NB4 (cell line): ENCODE measurements at places on chromosomes 3 and 15.

DNA sequence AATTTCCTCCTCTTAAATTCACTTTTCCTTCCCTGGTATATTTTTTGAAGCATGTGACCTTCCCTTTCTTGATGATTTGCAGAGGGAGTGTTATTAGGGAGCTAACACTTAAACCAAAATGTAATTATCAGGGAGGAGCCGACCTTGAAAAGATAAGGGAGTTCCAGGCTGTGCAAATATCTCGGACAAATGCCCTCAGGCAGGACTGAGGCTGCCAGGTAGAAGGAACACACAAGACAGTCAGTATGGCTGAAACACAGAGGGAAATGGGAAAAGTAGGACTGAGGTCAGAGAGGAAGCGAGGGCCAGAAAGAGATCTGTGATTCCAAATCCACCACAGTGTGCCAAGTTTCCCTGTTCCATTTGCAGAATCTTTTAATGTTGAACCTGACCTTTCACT, 221.0 kb downstream of the CNTN3 start:
- no peak for DNase-seq

DNA sequence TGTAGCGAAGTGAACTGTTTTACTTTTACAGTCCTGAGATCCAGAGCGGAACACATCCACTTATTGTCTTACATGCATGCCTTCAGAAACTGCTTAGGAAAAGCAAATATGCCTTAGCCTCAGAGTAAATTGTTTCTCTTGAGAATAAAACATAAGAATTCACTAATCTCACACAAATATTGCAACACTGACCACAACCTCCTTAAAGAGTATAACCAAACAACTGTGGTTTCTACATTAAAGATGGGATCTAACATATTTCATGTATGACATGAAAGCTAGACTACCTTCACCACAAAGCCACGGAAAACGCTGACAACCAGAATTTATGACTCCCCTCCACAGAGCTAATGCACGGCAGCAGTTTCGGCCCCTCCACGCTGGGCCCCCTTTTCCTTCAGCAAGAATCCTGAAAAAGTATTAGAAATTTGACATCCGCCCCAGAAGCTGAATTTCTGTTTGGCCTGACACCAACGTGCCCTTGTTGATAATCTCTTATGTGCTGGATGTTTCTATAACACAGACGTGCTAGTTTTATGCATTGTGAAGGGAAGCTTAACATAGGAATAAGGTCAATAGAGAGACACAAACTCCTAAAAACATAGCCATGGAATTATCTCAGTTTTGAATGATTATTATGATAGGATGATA, 84.6 kb downstream of the GREM1 start:
- peak; percentile 43 for DNase-seq

DNA sequence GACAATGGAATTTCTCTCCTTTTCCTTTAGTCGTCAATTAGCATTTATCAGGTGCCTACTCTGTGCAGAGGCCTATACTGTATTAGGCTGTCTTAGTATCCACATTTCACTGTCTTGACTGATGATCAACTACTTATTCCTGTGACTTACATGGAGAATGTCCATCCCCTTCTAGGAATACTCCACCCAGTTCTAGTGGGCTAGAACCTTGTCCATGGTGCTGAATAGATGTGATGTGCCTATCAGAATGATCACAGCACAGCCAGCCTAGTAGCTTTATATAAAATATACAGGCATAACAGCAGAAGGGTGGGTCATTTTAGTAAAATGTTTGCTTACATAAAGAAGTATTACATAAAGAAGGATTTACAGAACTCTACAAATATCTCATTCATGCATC, 621.4 kb downstream of the PDCD6IP start:
- DNase-seq, result peak; percentile 13

DNA sequence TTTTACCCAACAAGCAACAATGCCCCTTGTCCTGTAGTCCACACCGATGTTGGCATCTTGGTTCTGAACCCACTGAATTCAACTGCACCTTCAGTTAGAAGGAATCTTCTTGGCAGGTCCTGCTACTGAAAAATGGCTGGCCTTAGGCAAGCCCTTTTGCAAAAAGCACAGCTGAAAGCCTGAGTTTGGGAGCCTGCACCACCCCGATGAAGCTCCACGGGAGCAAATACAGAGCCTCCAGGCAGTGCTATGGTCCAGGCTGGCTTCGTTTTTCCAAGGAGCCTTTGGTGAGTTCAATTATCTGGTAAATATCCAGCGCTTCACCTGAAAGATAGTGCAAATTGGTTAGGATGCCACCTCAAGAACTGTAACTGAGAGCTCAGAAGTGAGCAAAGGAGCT, 18.1 kb downstream of the POLG start:
- DNase-seq, result no peak

DNA sequence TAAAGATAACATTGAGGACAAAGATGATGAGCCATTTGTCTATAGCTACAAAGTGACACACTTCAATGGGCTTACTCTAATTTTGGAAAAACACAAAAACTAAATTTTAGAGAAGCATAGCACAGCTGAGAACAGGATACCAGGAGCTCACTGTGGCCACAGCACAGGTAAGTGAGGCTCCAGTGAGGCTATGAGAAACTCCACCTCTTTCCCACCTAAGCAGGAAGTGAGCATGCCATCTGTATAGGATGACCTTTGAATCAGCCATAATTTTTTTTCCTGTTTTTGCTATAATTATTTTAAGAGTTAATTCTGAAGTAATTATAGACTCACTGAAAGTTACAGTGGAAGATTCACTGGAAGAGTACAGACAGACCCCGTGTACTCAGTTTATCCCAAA, 82.1 kb upstream of the DCLK3 start:
- DNase-seq, result no peak

DNA sequence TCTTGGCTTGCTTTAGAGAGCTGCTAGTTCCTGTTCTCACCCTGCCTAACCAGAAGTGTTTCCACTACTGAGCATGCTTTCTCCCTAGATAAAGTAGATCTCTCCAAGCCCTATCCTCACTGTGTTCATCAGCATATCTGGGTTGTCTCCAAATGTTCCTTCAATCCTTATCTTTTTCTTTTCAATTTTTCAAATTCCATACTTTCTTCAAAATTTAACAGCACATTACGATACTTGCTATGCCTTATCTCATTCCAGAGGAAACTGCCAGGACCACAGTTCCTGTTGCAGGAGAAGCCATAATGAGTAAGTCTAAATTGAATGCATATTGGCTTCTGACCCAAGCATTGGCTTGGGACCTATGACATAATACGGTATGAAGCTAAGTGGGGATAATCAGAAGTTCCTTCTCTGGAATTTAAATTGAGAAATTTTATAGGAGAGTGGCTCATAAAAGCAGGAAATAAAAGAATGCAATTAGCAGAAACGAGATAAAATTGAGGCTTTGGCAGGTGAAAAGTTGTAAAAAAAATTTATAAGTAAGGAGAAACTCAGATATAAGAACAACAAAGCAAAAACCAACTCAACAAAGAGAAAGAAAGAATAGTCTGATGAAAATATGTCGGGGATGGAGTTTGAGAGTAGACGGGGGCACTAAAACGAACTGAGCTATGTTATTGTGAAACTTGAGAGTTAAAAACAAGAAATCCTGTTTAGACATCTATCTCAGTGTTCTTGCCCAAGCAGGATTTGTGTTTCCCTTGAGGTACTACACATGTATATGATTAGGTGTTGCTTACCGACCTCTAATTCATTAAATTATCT, 631.7 kb upstream of the CCDC54 start:
- DNase-seq, result no peak

GRCh38 chr15:75217012-75217411, 15.3 kb downstream of the C15orf39 start:
- no peak for DNase-seq

DNA sequence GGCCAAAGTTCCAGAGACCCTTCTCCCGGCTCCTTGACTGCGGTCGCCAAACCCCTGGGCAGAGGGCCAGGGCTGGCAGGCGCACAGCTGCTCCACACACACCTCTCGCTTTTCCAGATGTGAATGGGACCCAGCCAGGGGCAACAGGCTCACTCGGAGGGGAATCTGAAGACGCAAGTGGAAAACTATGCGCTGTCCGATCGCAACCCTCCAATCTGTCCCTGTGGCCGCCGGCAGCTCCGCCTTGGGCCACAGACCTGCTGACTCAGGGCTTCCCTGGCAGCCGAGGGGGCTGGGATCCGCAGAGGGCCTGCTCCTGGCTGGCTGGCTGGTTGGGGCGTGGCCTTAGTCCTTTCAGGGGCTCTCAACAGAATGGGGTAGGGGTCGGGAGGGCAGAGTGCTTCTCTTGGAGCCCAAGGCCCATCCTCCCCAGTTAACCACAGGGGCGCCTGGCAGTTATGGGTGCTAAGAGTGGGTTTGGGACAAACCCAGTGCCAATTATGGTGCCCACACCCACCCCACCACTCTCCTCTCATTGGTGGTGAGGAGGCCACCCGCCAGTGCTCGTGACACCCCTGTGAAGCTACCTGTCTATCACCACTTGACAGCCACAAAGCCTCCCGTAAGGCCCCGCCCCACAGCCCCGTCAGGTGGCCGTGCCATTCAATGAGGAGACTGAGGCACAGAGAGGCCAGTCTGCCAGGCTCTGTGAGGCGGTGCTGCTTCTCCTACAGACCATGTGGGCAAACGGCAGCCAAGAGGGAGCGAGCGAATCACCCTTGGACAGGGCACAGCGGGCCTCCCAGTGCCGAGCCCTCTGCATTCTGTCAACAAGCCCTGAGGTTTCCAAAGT, 53.8 kb downstream of the IQSEC1 start:
- no peak for DNase-seq

DNA sequence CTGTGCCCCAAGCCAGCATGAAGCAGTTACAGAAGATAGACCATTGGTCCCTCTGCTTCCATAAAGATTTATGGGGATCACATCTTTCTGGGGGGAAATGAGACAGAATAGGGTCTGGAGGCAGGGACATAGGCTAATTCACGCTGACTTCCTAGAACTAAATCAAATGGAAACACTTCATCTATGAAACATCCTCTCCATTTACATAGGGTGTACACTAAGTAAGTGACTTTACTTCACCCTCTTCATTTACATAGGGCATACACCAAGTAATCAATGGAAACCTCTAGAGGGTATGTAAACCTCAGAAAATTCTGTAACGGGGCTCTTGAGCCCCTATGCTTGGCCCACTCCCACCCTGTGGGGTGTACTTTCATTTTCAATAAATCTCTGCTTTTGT, 10.1 kb downstream of the LINS1 start:
- no peak for DNase-seq

DNA sequence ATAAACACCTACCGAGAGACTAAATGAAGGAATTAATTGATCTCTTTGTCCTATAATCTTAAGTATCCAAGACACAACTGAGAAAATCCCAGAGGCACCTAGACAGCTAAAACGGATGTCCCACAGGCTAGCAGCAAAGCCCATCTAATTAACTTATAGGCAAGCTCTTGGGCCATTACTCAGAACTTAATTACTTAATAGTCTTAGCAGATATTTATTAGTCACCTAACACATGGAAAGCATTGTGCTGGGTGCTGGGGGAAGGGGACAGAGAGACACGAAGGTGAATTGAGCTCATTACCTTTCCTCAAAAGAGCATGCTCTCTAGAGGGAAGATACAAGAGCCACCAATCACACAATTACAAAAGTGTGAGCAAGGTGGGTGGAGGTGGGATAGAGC, 189.8 kb upstream of the PROK2 start:
- DNase-seq, result no peak

- no peak for DNase-seq
Observed at GRCh38 chr3:173785004-173785403, 387.5 kb downstream of the NLGN1 start.

GRCh38 chr15:29670998-29671981, 151.0 kb downstream of the TJP1 start:
- DNase-seq, result no peak

GRCh38 chr3:101825904-101826445, 23.3 kb upstream of the NFKBIZ start:
- DNase-seq, result no peak

GRCh38 chr15:101675796-101676582, 23.8 kb upstream of the TM2D3 start:
- DNase-seq, result no peak

DNA sequence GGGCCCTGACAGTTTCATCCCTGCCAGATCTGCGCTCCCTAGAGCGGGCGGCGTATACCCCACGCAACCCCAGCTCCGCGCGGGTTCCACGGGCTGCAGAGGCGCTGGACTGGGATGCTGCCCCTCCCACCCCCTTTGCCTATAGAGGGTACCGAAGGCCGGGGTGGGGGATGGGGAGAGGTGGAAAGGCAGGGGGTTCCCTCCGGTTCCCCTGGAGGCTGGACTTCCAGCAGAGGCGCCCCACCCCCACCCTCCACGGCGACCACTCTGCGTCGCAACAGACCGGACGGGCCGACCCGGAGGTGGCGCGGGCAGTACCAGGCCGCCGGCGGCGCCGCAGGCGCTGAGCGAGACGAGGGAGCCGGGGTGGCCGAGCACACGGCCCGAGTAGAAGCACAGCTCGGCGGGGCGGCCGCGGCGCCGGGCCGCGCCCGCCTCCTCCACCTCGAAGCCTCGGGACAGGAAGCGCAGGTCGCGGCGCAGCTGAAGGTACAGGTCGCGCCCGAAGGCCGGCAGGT, 995 bp downstream of the ADAMTS17 start:
- DNase-seq, result no peak

- DNase-seq, result peak; percentile 61
Observed at GRCh38 chr15:48963524-48964113, at the start of gene SHC4. TSS of gene SHC4 (minus strand) at chr15:48963919. CDS start at chr15:48963015, 904 bp downstream.

DNA sequence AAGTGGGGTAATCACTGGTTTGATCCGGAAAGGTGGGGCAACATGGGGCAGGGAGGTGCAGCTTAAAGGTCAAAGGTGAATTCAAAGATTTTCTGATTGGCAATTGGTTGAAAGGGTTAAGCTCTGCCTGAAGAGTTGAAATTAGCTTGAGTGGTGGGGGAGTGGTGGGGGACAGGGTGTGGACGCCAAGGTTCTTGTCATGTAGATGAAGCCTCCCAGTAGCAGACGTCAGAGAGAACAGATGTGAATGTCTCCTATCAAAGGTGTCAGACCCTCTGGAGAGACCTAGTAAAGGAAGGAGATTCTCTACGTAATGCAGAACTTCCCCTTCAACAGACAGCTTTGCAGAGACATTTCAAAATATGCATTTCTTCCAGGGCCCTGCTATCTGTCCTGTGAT, 62.8 kb downstream of the ABCC5 start:
- no peak for DNase-seq

- DNase-seq, result no peak
Observed at GRCh38 chr15:67805008-67805665, 20.2 kb upstream of the SKOR1 start.

DNA sequence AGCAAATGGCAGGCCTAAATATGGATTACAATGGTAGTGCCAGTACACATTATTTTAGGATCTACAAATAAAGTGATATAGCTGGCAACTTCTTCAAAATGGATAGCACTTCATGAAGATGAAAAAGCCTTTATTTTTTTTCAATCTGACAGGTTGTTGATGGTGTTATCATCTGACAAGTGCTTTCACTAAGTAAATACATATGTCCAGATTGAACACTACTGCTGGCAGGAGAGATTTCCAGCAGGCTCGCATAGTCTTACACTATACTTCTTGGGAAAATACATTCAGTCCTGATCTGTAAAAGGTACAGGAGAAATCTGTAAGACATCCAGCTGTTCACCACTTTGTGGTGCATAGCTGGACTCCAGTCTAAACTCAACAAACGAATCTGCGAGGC, 50.9 kb upstream of the ALCAM start:
- DNase-seq, result no peak

GRCh38 chr3:38643592-38643991, 5.9 kb downstream of the SCN5A start:
- DNase-seq, result no peak
